Nucleus accumbens (tissue), 56 donors: ENCODE measurements at places on chromosomes 12 and 14.

- DNase-seq, result no peak
Observed at GRCh38 chr12:25189656-25190055, 5.3 kb downstream of the DNAI7 start.

DNA sequence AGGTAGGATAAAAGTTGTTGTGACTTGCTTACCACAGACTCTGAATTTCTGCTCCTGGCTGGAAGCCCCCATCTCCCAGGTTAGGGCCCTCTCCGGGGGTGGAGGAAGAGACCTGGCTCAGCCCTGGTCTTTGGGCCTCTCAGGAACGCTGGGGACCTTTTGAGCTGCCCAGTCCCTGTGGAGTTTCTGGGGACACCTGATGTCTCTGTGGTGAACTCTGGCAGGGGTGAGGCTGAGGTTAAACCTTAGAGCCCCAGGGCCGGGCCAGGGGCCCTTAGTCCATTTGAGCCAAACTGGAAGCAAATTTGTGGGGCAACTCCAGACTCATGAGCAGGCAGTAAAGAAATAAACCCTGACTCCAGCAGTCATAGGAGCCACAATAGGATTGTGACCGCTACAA lies 112.1 kb downstream of the ADGRD1 start:
- DNase-seq, result no peak

DNA sequence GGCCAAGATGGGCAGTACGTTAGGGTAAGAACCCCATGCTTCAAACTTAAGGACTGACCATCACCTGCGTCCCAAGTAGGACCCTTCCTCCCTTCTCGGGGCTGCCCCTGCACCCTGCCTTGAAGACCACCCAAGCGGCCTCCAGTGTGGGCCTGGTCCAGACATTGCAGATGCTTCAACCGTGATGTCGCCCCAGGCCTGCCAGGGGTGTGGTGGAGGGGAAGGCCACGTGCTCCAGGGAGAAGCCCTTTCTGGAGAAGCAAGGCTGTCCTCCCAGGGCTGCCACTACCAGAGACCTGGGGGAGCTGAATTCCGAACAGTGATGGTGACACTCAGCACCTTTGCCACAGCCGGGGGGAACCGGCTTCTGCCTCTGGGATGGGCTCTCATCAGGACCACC lies 13.3 kb downstream of the NGB start:
- no peak for DNase-seq

- no peak for DNase-seq
Observed at GRCh38 chr12:22416801-22417200, 82.3 kb upstream of the ST8SIA1 start.

GRCh38 chr12:71447691-71448132 lies 8.1 kb downstream of the LGR5 start:
- no peak for DNase-seq

- no peak for DNase-seq
Observed at GRCh38 chr12:127422935-127423566, 843.9 kb upstream of the TMEM132C start.

GRCh38 chr14:90450667-90451066 lies 53.8 kb downstream of the CALM1 start:
- DNase-seq, result no peak
